ENCODE measurements at places on chromosomes 5 and 9. TPM values are rescaled to one million over a fixed set of nuclear protein-coding genes. Genes with fewer than 3 reads are reported as not detected.

- no peak overlapping the region for H3K4me3 ChIP-seq
- peak overlapping the region; percentile 49 for H3K27ac ChIP-seq
- H3K27me3 ChIP-seq, result no peaks in the 10 kb centered on the region
- no peaks in the 10 kb centered on the region for H3K36me3 ChIP-seq
These were observed 50.6 kb downstream of the LHFPL2 start for GRCh38 chr5:78597974-78598371.

GRCh38 chr5:38529955-38530646 lies 26.3 kb downstream of the LIFR start:
- H3K4me3 ChIP-seq, result no peak overlapping the region
- H3K27ac ChIP-seq, result no peak overlapping the region
- no peak for DNase-seq
- H3K4me1 ChIP-seq, result no peaks in the 10 kb centered on the region

DNA sequence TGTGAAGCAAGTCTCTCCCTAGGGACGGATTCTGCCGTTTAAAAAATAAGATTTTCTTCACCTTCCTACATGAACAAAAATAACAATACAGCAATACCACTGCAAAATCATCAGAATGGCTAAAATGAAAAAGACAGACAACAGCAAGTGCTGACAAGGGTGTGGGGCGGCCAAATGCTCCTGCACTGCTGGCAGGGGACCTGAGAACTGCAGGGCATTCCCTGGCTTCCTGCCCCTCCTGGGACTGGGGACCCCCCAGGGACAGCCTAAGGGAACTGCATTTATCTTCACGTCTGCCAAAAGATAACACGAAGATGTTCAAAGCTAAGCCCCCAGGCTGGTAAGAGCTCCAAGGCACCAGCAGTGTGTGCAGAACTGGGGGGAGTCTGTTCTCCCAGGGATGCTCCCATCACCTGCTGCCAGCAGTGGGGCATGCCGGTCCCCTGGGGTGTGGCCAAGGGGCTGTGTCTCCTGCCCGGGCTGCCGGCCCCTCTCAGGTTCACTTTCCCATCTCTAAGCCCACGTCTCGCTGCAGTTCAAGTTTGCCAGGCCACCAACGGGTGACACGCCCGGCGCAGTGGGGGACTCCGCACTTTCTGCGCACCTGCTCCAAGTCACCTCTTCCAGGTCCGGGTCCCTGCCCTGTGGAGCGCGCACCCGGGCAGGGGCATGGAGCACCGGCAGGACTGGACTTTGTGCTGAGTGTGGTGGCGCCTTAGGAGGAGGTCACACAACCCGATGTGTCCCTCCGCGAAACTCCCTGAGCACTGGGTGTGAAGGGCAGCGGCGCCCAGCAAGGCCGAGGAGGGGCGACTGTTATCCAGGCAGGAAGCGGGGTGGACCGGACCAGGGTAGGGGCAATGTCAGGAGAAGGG lies 4.5 kb upstream of the EGFL7 start:
- peaks cover 28% of the 10 kb centered on the region for H3K4me1 ChIP-seq
- peak overlapping the region; percentile 78 for H3K27ac ChIP-seq
- H3K36me3 ChIP-seq, result no peaks in the 10 kb centered on the region
- DNase-seq, result no peak

DNA sequence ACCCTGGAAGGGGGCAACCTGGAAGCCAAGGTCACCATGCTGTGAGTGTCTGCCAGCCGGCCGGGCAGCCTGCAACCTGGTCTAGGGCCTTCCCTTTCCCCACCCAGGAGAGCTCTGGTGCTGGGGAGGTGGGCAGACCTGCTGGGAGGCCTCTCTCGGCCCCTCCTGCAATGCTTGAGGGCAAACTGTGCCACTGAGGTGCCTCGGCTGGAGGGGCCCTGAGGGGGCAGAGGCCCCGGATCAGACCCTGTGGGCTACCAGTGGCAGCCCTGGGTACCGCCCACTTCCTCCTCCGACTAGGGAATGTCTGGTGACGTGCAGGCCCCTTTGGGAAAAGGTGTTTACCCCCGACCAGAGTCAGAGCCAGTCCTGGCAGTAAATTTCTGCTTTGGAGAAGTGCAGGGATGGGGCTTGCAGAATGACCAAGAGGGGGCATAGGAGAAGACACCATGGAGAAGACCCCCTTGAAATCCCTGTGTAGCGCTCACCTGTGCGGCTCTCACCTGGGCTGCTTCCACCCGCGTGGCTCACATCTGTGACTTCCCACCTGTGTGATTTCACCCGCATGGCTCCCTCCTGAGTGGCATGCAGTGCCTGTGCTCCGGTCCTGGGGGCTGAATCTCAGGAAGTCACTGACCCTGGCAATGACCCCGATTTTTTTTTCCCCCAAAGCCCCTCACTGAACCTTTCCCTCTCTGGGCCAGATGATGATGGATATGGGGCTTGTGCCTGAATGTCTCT lies 1.1 kb downstream of the LCN1 start:
- DNase-seq, result no peak
- H3K4me1 ChIP-seq, result no peaks in the 10 kb centered on the region
- no peak overlapping the region for H3K4me3 ChIP-seq
- no peaks in the 10 kb centered on the region for H3K27me3 ChIP-seq
- no peaks in the 10 kb centered on the region for H3K36me3 ChIP-seq
- H3K27ac ChIP-seq, result no peak overlapping the region

DNA sequence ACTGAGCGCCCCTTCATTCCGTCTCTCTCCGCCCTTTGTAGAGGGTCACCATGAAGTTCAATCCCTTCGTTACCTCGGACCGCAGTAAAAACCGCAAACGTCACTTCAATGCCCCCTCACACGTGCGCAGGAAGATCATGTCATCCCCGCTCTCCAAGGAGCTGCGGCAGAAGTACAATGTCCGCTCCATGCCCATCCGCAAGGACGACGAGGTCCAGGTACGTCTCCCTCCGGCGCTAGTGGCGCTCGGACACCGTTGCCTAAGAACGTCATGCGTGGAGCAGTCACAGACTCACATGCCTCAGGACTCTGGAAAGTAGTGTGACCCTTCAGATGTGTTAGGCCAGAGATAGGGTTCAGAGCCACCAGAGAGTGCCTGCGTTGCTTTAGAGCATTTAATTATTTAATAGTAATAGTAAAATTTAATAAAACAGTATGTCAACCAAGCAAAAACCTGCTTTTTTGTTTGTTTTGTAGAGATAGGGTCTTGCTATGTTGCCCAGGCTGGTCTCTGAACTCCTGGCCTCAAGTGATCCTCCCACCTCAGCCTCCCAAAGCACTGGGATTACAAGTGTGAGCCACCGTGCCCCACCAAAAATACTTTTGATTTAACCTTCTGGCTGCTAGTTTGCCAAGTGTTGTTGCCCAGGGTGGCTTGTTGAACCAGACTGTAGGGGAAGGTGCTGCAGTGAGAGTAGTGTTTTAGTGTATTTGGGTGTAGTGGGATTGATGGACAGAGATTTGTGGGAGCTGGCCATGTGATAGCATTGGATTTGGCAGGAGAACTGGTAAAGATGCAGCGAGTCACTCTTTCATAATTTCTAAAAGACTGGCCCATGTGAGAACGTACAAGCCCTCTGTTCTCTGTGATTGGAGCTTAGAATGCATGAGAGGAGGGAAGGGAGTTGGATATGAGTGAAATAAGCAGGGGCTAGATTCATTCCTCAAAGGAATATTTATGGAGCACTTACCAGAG lies 888 bp downstream of the RPL26L1 start:
- no peaks in the 10 kb centered on the region for H3K36me3 ChIP-seq
- H3K4me1 ChIP-seq, result no peaks in the 10 kb centered on the region
- no peak for DNase-seq
- H3K27ac ChIP-seq, result peak overlapping the region; percentile 81

DNA sequence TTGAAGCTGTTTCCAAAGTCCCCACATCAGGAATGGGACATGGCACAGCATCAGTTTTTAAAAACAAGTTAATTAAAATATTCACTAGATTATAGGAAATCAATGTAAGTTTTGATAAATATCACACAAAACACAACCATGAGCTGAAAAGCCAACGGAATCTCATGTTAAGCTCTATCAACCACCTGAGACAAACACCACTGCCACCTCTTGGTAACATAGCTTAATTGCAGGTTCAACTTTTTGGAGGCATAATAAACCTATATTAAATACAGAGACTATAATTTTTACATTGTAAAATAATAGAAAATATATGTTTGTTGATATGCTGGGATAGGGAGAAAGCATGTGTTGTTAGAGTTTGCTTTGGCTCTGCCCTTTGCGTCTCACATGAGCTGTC lies 126.1 kb downstream of the SV2C start:
- no peaks in the 10 kb centered on the region for H3K4me1 ChIP-seq
- no peaks in the 10 kb centered on the region for H3K27me3 ChIP-seq
- H3K27ac ChIP-seq, result no peak overlapping the region
- no peak for DNase-seq

- no peak overlapping the region for H3K4me3 ChIP-seq
- H3K36me3 ChIP-seq, result no peaks in the 10 kb centered on the region
- no peak for DNase-seq
- no peaks in the 10 kb centered on the region for H3K4me1 ChIP-seq
- no peaks in the 10 kb centered on the region for H3K27me3 ChIP-seq
- H3K27ac ChIP-seq, result no peak overlapping the region
These were observed 130.7 kb upstream of the NR3C1 start for GRCh38 chr5:143533978-143534760.

- no peak overlapping the region for H3K27ac ChIP-seq
- peaks cover 13% of the 10 kb centered on the region for H3K4me1 ChIP-seq
- H3K4me3 ChIP-seq, result no peak overlapping the region
- no peak for DNase-seq
- no peaks in the 10 kb centered on the region for H3K27me3 ChIP-seq
These were observed 15.1 kb upstream of the TNFAIP8 start for GRCh38 chr5:119340597-119341218.

GRCh38 chr5:9622971-9623421 lies 7.2 kb downstream of the TAS2R1 start:
- no peak overlapping the region for H3K27ac ChIP-seq
- no peaks in the 10 kb centered on the region for H3K4me1 ChIP-seq
- H3K36me3 ChIP-seq, result no peaks in the 10 kb centered on the region
- no peak overlapping the region for H3K4me3 ChIP-seq

DNA sequence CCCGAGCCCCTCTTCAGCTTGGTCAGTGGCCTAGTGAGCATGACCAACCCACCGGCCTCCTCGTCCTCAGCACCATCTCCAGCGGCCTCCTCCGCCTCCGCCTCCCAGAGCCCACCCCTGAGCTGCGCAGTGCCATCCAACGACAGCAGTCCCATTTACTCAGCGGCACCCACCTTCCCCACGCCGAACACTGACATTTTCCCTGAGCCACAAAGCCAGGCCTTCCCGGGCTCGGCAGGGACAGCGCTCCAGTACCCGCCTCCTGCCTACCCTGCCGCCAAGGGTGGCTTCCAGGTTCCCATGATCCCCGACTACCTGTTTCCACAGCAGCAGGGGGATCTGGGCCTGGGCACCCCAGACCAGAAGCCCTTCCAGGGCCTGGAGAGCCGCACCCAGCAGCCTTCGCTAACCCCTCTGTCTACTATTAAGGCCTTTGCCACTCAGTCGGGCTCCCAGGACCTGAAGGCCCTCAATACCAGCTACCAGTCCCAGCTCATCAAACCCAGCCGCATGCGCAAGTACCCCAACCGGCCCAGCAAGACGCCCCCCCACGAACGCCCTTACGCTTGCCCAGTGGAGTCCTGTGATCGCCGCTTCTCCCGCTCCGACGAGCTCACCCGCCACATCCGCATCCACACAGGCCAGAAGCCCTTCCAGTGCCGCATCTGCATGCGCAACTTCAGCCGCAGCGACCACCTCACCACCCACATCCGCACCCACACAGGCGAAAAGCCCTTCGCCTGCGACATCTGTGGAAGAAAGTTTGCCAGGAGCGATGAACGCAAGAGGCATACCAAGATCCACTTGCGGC lies 1.8 kb downstream of the EGR1 start:
- peak overlapping the region; percentile 13 for H3K27ac ChIP-seq
- DNase-seq, result peak; percentile 63
- H3K36me3 ChIP-seq, result peaks cover 18% of the 10 kb centered on the region
- peak overlapping the region; percentile 83 for H3K4me3 ChIP-seq
- peaks cover 32% of the 10 kb centered on the region for H3K4me1 ChIP-seq

- DNase-seq, result peak; percentile 40
- H3K27ac ChIP-seq, result no peak overlapping the region
- H3K4me1 ChIP-seq, result no peaks in the 10 kb centered on the region
- no peaks in the 10 kb centered on the region for H3K36me3 ChIP-seq
These were observed 48.1 kb downstream of the NSUN2 start for GRCh38 chr5:6584727-6585126.

DNA sequence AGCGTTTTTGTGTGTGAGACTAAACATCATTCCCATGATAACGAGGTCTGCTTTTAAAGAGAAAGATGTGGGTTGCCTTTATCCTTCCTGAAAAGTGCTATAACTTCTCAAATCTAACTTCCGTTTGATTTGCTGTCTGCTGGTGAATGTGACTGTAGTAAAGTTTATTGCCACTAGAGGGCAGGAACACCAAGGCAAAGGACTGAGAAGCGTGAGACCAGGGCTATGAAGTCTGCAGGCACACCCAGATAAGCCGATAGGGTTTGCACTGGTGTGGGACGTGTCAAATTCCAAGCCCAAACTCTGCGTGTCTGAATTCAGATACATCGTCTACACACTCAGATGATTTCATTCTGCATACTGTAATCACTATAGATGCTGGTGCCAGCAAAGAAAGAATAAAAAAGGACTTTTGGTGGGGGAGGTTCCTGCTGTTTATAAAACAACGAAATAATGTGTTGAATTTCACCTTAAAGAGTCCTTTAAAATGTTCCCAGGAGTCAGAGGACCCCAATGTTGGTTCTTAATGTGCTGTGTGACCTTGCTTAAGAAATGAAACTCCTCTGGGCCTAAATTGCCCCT lies 87.2 kb downstream of the PTTG1 start:
- no peak overlapping the region for H3K27ac ChIP-seq
- no peaks in the 10 kb centered on the region for H3K36me3 ChIP-seq
- no peaks in the 10 kb centered on the region for H3K27me3 ChIP-seq
- peak; percentile 68 for DNase-seq
- H3K4me1 ChIP-seq, result peaks cover 9% of the 10 kb centered on the region
- no peak overlapping the region for H3K4me3 ChIP-seq

The TIFAB gene
- not detected for total RNA-seq

The IL4 gene
- total RNA-seq, result not detected

The PAEP gene
- not detected for total RNA-seq

Measured in right atrium auricular region (tissue), 2 donors.